Motor neuron (in vitro differentiated cells): ENCODE measurements at places on chromosomes 5 and 9. TPM values are rescaled to one million over a fixed set of nuclear protein-coding genes. Genes with fewer than 3 reads are reported as not detected.
A peak's percentile ranks its signal among the peaks of the same experiment; 100 is the strongest.

DNA sequence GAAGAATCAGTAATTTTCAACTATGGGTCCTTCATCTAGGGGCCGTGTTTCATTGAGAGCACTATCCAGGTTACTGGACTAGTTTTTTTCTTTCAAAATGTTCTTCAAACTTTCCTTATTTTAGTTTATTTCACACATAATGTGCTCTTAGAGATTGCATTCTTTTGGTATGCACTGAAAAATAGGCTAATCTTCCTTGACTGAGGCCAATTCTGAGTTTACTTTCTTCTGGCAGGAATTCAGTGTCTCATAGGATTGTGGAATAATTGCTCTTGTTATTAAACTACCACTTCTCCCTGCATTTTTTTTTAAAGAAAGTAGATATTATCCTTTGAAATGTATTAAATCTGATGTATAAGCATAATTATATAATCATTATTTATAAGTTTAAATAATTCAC, 624.5 kb downstream of the RAB3C start:
- ATAC-seq, result no peak

DNA sequence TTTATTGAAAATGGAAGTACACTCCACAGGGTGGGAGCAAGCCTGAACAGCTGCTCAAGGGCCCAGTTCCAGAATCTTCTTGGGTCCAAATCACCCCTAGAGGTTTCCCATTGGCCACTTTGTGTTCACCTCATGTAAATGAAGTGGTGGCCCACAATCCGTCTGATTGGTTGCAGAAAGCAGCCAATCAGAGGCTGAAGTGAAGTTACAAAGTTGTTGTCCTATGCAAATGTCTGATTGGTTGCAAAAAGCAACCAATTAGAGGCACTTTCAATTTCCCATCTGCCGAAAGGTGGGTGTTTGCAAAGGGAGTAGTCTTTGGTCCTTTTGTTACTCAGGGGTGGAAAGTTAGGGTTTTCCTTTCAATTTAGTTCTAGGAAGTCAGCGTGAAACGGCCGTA, 8.8 kb downstream of the TMEM171 start:
- ATAC-seq, result no peak

DNA sequence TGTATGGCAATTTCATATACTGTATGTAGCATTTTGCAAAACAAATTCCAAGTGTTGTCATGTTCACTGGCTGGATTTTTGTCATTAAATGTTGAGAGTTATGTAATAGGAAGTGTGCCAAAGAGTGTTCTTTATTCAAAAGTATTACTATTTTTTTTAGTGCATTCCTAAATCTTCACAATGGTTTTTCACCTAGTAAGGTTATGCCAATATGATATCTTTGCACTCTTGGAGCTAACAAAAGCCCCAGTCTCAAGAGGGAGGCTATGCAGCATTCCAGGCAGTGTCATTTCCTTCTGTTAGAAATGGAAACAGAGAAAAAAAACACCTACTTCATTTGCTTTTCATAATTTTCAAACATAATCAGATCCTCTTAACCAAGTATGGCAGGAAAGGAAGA, 5.1 kb upstream of the SSBP2 start:
- no peak for ATAC-seq

DNA sequence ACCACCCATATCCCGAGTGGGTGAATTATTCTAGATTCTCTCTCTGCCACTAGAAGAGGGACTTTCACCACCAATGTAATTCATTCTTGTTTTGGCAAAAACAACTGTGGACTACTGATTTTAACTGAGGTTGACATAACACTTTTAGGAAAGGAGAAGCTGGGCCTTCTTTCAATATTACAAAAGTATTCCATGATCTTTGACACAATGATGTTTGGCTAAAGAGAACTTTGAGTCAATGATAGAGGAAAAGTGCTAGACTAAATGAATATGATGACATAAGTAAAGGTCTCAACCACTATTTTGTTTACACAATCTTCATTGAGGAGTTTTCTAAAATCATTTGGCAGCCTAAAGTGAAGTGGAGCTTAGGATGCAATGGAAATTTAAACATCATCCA, 336.9 kb upstream of the PDE4D start:
- no peak for ATAC-seq

GRCh38 chr9:128001779-128002298, 21.1 kb upstream of the EEIG1 start:
- peak; percentile 68 for ATAC-seq

DNA sequence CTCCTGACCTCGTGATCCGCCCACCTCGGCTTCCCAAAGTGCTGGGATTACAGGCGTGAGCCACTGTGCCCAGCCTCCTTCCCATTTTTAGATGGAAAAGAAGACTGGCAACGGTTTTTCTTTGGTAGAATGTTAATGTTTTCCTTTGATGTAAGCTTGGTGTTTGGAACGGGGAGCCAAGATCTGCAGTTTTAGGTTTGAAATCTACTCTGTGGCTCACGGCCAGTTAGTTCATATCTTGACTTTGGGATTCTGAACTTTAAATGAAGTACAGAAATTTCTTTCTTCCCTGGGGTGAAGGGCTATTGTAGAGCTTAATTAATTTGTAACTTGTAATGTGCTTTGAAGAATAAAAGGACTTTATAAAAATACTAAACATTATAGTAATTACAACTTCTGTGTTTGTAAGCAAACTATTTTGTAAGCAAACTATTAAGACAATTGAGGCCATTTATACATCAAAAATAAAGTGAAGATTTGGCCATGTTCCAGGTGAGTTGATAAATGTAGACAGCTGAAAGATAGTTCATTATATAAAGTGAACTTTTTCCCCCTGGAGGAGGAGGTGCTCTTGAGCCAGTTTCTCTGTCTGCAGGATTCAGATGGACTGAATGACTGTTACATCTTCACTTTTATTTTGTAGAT, 117.1 kb upstream of the TUT7 start:
- ATAC-seq, result no peak

- ATAC-seq, result no peak
Measured at GRCh38 chr5:59840200-59840601, 53.3 kb downstream of the PDE4D start.

GRCh38 chr5:115415143-115415491, 118.7 kb upstream of the CCDC112 start:
- ATAC-seq, result peak; percentile 63

DNA sequence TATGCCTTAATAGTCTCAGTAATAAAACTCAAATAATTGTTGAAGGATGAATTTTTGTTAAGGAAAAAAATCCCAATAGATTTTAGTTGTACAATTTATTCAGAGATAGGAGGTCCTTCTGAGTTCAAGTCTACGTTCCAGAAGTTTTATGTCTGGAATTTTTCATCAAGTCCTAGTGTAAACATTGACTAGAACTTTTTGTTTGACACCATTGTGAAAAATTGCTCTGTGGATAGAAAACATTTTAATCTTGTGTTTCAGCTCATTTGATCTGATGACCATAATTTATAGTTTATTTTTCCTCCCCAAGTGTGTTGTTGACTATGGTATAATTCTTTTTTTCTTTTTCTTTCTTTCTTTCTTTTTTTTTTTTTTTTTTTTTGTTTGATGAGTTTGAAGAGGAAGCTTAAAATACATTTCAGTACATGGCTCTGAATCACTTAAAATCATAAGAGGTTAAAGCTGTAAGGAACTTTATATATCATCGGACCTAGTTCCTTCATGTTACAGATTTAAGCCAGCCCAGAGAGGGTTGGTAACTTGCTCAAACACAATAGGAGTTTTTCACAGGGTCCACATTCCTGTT, 20.7 kb downstream of the ITGA1 start:
- no peak for ATAC-seq

Gene PHYHD1
- 12.4 and 16.4 TPM in 2 replicates for total RNA-seq

Gene ABLIM3
- total RNA-seq, result 5.8 and 11.4 TPM in 2 replicates
